ENCODE measurements at places on chromosomes 6 and 20.

GRCh38 chr6:98808541-98809210 lies 25.7 kb upstream of the POU3F2 start:
- no peak for DNase-seq

- DNase-seq: no peak
These were observed 145.6 kb downstream of the DLL1 start for GRCh38 chr6:170145272-170145592.

DNA sequence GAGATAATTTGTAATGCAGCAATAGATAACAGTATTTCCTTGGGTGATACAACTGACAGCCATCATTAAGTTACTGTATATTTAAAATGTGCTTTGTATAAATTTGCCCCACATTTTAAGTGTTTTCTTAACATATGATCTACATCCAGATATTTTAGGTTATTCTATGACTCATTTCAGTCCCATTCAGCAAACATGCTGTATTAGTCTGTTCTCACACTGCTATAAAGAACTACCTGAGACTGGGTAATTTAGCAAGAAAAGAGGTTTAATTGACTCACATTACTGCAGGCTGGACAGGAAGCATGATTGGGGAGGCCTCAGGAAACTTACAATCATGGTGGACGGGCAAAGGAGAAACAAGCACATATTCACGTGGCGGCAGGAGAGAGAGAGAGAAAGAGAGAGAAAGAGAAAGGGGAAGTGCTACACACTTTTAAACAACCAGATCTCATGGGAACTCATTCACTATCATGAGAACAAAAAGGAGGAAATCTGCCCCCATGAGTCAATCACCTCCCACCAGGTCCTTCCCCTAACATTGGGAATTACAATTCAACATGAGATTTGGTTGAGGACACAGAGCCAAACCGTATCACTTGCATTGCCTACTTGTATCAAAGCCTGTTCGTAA lies 9.6 kb upstream of the CHD6 start:
- DNase-seq: no peak

GRCh38 chr6:78868116-78868515 lies 765 bp downstream of the IRAK1BP1 start:
- peak; percentile 6 for DNase-seq

- DNase-seq: no peak
These were observed 52.4 kb downstream of the RRBP1 start for GRCh38 chr20:17629678-17630089.

Measured in muscle of arm (tissue), 14 donors.